ENCODE measurements at places on chromosomes 2 and 18. TPM values are rescaled to one million over a fixed set of nuclear protein-coding genes. Genes with fewer than 3 reads are reported as not detected.

DNA sequence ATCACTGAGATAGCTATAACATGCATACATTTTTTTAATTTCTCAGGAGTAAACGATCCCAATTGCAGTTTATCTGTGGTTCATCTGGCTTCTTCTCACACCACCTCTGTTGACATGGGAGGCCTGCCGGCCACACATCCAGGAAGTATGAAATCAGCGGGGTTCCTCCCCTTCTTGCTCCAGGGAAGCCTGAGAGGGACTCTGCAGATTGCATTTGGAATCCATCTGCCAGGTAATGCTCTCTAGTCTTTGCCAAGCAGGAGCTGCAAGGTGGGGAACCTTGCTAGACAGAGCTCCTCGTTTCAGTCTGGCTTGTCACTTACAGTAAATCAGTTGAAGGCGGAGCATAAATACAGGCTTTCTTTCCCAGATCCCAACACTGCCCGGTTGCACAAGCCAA lies 49.9 kb downstream of the SOX11 start:
- H3K4me3 ChIP-seq: no peak overlapping the region
- H3K4me1 ChIP-seq: no peaks in the 10 kb centered on the region
- DNase-seq: no peak
- no peaks in the 10 kb centered on the region for H3K27me3 ChIP-seq
- no peaks in the 10 kb centered on the region for H3K36me3 ChIP-seq

GRCh38 chr2:36394804-36395203 lies 39.2 kb downstream of the CRIM1 start:
- H3K36me3 ChIP-seq: peaks cover 46% of the 10 kb centered on the region
- H3K4me1 ChIP-seq: peaks cover 20% of the 10 kb centered on the region
- no peaks in the 10 kb centered on the region for H3K27me3 ChIP-seq
- H3K4me3 ChIP-seq: no peak overlapping the region
- H3K27ac ChIP-seq: no peak overlapping the region

DNA sequence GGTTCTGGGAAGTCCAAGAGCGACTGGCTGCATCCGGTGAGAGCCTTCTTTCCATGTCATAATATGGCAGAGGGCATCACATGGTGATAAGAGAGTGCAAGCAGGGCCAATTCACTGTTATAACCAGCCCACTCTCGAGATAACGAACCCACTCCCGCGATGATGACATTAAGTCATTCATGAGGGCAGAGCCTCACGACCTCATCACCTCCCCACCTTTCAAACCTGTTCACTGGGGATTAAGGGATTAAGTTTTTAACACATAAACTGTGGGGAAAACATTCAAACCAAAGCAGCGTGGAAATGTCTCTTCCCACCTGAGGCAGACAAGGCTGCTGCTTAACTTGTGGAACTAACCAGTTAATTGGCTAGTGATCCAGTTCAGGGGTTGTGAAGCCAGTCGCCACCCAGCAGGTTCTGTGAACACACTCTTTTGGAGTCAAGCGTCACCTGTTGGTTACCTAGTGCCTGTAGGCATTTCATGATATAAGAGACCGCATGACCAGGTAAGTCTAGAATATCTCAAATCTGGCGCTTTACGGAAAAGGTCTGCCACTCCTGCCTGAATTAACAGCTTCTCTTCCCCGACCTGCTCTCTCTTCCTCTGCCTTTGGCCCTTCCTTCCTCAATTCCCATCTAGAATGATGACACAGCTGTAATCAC lies 54.3 kb downstream of the EDAR start:
- H3K27ac ChIP-seq: no peak overlapping the region
- H3K27me3 ChIP-seq: peaks cover 10% of the 10 kb centered on the region
- H3K4me3 ChIP-seq: no peak overlapping the region

DNA sequence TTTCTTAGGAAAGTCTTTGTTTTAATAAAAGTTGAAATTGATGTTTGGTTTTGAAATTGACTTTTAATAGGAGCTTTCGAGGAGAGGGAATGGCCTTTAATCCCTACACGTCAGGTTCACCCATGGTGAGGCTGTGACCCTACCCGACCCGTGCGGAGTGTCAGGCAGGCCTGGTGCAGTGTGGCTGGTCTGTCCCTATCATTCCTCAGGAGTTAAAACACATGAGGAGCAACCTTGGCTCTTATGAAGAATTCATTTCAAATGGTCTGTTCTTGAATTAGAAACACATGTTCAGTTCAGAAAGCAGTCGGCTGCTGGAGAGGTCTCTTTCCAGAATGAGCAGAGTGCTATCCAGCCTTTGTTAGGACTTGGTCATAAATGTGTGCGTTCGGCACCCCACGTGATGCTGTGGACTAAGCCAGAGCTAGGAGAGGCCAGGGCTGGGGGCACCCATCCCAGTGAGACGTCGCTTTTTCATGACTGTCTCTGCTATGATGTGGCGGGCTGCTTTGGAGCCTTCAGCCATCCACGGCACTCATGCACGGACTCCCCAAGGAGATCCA lies 54.7 kb downstream of the EMILIN2 start:
- no peaks in the 10 kb centered on the region for H3K27me3 ChIP-seq
- no peak overlapping the region for H3K27ac ChIP-seq
- no peaks in the 10 kb centered on the region for H3K36me3 ChIP-seq
- no peaks in the 10 kb centered on the region for H3K4me1 ChIP-seq

GRCh38 chr2:230166557-230167170 lies 53.1 kb downstream of the SP110 start:
- no peak overlapping the region for H3K27ac ChIP-seq
- no peak overlapping the region for H3K4me3 ChIP-seq
- no peaks in the 10 kb centered on the region for H3K27me3 ChIP-seq
- H3K4me1 ChIP-seq: no peaks in the 10 kb centered on the region

GRCh38 chr2:231664727-231665126 lies 43.6 kb upstream of the PTMA start:
- no peak overlapping the region for H3K27ac ChIP-seq
- H3K27me3 ChIP-seq: no peaks in the 10 kb centered on the region
- H3K4me3 ChIP-seq: no peak overlapping the region
- no peaks in the 10 kb centered on the region for H3K36me3 ChIP-seq
- no peak for DNase-seq

GRCh38 chr2:36633470-36634092 lies 35.6 kb upstream of the FEZ2 start:
- H3K4me3 ChIP-seq: no peak overlapping the region
- no peak for DNase-seq
- no peak overlapping the region for H3K27ac ChIP-seq
- H3K36me3 ChIP-seq: peaks cover 6% of the 10 kb centered on the region
- no peaks in the 10 kb centered on the region for H3K27me3 ChIP-seq

DNA sequence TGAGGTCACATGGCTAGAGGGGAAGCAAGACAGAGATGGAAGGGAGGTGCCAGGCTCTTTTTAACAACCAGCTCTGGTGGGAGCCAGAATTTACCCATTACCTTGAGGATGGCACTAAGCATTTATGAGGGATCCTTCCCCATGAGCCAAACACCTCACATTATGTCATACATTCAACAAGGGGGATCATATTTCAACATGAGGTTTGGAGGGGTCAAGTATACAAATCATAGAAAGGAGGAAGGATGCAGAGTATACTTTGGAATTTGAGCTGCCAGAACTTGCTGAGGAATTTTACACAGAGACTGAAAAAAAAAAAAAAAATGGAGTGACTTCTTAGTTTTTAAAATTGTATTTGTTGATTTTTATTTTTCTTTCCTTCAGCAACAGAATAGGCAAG lies 891.4 kb downstream of the CCDC85A start:
- no peak overlapping the region for H3K27ac ChIP-seq
- no peaks in the 10 kb centered on the region for H3K36me3 ChIP-seq
- DNase-seq: peak; percentile 20
- no peak overlapping the region for H3K4me3 ChIP-seq
- H3K4me1 ChIP-seq: peaks cover 16% of the 10 kb centered on the region

DNA sequence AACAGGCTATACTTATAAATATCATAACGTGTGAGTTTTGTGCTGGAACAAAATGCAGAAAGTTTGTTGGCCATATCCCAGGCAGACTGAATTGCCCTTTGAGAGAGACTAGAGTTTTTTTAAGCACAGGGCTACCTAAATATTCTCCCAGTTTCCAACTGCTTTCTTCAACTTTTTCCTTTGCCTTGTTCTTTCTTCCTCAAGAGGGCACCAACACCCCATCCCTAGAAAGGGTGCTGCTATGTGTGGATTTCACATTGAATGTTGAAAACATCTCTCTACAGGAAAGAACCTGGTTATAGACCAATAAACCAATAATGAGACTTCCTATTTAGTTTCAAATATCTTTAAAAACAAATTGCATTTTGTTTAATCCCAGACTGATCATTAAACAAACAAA lies 87.9 kb downstream of the ICOS start:
- no peak overlapping the region for H3K27ac ChIP-seq
- H3K27me3 ChIP-seq: no peaks in the 10 kb centered on the region
- peaks cover 6% of the 10 kb centered on the region for H3K4me1 ChIP-seq
- no peaks in the 10 kb centered on the region for H3K36me3 ChIP-seq
- peak; percentile 64 for DNase-seq

Gene INHA
- total RNA-seq: 2.2 TPM

GRCh38 chr18:21053127-21053526 lies 58.5 kb downstream of the ROCK1 start:
- peak; percentile 62 for DNase-seq
- no peak overlapping the region for H3K4me3 ChIP-seq
- H3K36me3 ChIP-seq: no peaks in the 10 kb centered on the region
- H3K27ac ChIP-seq: peak overlapping the region; percentile 39
- no peaks in the 10 kb centered on the region for H3K27me3 ChIP-seq
- H3K4me1 ChIP-seq: peaks cover 23% of the 10 kb centered on the region

Gene TPGS2
- total RNA-seq: 40.9 TPM

DNA sequence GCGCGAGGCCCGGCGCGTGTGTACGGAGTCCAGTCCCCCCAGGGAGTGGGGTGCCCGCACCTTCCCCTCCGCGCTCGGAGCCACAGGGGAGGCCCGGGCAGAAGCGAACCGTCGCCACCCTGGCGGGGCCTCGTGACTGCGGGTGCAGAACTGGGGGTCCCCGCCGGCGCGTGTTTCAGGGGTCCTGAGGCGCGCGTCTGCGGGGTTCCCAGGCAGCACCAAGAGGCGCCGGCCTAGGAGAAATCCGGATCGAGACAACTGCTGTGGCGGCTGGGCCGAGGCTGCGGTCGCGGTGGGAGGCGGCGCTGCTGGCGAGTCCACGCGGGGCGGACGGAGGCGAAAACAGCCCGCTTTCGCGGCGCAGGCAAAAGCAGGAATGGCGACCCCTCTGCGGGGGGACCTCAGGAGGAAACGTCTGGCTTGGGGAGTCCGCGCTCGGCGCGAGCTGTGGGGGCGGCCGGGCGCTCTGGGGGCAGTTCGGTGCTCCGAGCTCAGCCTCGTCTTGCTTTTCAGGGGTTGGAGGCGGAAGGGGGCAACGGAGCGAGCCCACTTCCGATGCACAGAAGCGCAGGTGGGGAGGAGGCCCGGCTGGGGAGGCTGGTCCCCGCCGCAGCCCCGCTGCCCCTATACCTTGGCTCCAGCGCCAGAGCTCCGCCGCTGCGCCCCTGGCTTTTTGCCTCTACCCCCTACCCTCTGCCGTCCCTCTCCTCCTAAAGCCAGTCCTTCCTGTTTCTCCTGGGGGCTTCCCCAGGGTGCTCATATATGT lies 81.5 kb upstream of the LDLRAD4 start:
- no peak overlapping the region for H3K27ac ChIP-seq
- no peaks in the 10 kb centered on the region for H3K27me3 ChIP-seq
- peaks cover 5% of the 10 kb centered on the region for H3K36me3 ChIP-seq
- peaks cover 6% of the 10 kb centered on the region for H3K4me1 ChIP-seq
- DNase-seq: no peak
- peak overlapping the region; percentile 73 for H3K4me3 ChIP-seq

DNA sequence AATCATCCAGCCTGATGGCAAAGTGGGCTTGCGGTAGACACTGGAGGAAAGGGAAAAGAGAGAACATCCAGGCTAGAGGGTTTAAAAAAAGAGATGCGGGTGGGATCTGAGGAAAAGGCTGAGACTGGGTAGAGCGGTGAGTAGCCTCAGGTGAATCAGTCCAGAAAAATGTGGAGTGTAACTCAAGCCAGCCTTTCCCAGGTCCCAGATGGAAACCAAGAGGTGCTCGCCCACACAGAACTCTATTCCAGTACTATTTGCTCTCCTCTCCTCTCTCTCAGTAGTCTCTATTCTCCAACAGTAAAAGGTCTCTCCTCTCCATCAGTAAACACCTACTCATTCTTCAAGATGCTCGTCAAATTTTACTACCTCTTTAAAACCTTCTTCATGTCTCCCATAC lies 38.3 kb upstream of the NRP2 start:
- H3K4me1 ChIP-seq: peaks cover 9% of the 10 kb centered on the region
- peak; percentile 47 for DNase-seq
- no peak overlapping the region for H3K4me3 ChIP-seq
- no peak overlapping the region for H3K27ac ChIP-seq
- no peaks in the 10 kb centered on the region for H3K27me3 ChIP-seq

GRCh38 chr2:113283704-113284284 lies 5.1 kb upstream of the PAX8 start:
- H3K36me3 ChIP-seq: no peaks in the 10 kb centered on the region
- H3K4me3 ChIP-seq: peak overlapping the region; percentile 12
- H3K27ac ChIP-seq: peak overlapping the region; percentile 84
- peaks cover 42% of the 10 kb centered on the region for H3K4me1 ChIP-seq
- peak; percentile 89 for DNase-seq
- no peaks in the 10 kb centered on the region for H3K27me3 ChIP-seq

Gene RAMP1
- 11.2 TPM for total RNA-seq

DNA sequence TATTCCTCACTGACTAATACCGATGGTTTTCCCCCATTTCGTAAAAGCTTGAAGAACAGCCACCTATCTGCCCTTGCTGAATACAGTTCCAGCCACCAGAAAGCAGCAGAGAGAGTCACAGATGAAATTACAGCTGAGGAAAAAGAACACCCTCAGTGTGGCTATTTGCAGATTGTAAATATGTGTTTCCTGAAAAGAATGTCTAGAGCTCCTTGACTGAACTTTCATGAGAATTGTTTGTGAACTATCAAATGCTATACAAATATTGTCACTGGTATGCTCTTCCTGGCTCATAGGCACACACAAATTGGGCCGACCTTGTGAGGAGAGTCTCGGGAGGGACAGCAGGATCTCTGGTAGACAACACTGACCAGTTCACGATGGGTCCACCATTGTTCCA lies 58.1 kb upstream of the TTC39C start:
- no peak overlapping the region for H3K4me3 ChIP-seq
- H3K27me3 ChIP-seq: no peaks in the 10 kb centered on the region
- H3K4me1 ChIP-seq: no peaks in the 10 kb centered on the region
- H3K36me3 ChIP-seq: peaks cover 65% of the 10 kb centered on the region

DNA sequence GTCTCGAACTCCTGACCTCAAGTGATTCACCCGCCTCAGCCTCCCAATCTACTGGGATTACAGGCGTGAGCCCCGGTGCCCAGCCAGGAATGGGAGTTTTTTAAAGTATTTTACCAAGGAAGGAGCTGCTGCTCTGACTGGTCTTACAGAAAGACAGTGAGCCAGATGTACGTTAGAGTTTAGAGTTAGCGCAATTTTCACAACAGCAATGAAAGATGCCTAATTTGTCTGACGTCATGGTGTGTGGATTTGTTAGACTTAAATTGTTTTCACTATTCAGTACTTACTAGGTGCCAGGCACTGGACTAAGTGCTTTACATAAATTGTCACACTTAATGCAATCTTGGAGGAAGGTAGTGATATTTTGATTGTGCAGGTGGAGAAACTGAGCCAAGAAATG lies 12.4 kb upstream of the RPL37A start:
- no peaks in the 10 kb centered on the region for H3K27me3 ChIP-seq
- no peak overlapping the region for H3K4me3 ChIP-seq
- no peak overlapping the region for H3K27ac ChIP-seq
- no peak for DNase-seq

- H3K36me3 ChIP-seq: no peaks in the 10 kb centered on the region
- no peaks in the 10 kb centered on the region for H3K27me3 ChIP-seq
- peaks cover 20% of the 10 kb centered on the region for H3K4me1 ChIP-seq
Measured at GRCh38 chr2:238143239-238143951, 4.9 kb downstream of the KLHL30 start.

Data from MCF 10A (cell line).